ENCODE measurements at places on chromosomes 16 and 17. TPM values are rescaled to one million over a fixed set of nuclear protein-coding genes. Genes with fewer than 3 reads are reported as not detected.

The GLIS2 gene
- 5.9 TPM for total RNA-seq

The EPOP gene
- total RNA-seq: 12.6 TPM

The PRR11 gene
- total RNA-seq: 78.9 TPM

The MT1H gene
- not detected for total RNA-seq

The SPN gene
- not detected for total RNA-seq

The BEAN1 gene
- 1.9 TPM for total RNA-seq

The TPSAB1 gene
- total RNA-seq: not detected

The SLC5A11 gene
- total RNA-seq: 0.51 TPM

The NPTX1 gene
- 0.55 TPM for total RNA-seq

The APOH gene
- not detected for total RNA-seq

The ARHGAP44 gene
- total RNA-seq: 0.40 TPM

The ANKRD40CL gene
- total RNA-seq: not detected

The MRPL58 gene
- total RNA-seq: 151 TPM

The OTOP2 gene
- not detected for total RNA-seq

The SLC39A11 gene
- total RNA-seq: 38.8 TPM

The GLTPD2 gene
- 0.98 TPM for total RNA-seq

The UTS2R gene
- total RNA-seq: not detected

The CDC42EP4 gene
- total RNA-seq: 109 TPM

The FOXO3B gene
- total RNA-seq: 3.5 TPM

The FAM20A gene
- 0.17 TPM for total RNA-seq

The TNP2 gene
- total RNA-seq: not detected
